ENCODE measurements at places on chromosomes 3 and 15. TPM values are rescaled to one million over a fixed set of nuclear protein-coding genes. Genes with fewer than 3 reads are reported as not detected.

DNA sequence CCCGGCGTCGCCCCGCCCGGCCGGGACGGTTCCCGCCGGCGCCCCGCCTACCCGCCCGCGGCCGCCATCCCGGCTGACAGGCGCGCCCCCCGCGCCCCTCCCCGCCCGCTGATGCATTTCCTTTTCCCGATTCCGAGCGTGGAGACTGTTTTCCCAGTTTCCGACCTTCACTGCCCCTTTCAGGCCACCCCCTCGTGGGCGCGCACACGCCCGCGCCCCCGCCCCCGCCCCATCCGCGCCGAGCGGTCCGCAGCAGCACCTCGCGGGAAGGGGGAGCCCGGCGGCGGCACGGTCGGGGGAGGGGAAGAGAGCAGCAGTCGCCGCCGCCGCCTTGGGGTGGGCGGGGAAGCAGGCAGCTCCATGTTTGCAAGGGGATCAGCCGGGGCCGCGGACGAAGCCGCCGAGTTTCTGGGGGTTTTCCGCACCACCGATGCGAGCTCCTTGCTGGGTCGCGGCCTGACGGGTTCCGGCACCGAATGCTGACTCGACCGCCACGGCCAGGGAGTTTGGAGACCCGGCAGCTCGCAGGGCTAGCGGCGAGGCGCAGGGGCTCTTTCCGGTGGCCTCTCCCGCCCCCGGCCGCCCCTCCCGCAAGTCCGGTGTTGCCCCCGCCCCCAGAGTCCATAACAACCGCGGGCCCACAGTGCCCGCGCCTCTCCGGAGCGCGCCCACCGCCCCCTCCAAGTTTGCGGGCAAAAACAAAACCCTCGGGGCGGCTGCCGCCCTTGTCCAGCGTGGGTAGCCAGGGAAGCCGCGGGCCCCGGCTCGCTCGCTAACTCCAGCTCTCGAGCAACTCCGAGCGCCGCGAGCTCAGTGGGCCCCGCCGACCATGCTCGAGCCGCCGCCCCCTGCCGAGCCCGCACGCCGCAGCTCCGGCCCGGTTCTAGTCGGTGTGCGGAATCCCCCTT lies 3.2 kb upstream of the SIN3A start:
- H3K27ac ChIP-seq = peak overlapping the region; percentile 58
- no peaks in the 10 kb centered on the region for H3K27me3 ChIP-seq
- DNase-seq = peak; percentile 87
- peak overlapping the region; percentile 93 for H3K4me3 ChIP-seq
- H3K4me1 ChIP-seq = peaks cover 25% of the 10 kb centered on the region
- no peaks in the 10 kb centered on the region for H3K36me3 ChIP-seq

DNA sequence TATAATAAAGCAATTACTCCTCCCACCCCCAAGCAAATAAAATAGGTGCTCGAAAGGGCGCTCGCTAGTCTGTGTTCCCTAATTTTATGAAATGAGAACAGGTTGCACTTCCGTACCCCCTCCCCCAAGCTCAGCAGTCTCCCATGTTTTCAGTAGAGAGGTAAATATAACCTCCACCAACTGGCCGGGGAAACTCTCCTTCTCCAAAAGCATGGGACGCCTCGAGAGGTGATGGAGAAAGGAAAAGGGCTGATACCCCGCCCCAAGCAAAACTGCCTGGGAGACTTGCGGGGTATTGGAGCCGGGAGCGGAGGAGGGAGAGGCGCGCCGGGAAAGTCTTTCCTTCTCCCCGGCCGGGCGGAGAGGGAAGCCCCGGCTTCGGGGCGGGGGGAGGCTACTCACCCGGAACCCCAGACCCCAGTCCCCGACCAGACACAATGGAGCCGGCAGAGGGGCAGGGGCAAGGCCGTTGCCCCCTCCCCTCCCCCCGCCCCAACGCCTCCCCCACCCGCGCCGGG lies 605 bp downstream of the DCUN1D1 start:
- peak; percentile 32 for DNase-seq
- no peaks in the 10 kb centered on the region for H3K36me3 ChIP-seq
- peak overlapping the region; percentile 68 for H3K27ac ChIP-seq
- peak overlapping the region; percentile 71 for H3K4me3 ChIP-seq
- peaks cover 15% of the 10 kb centered on the region for H3K4me1 ChIP-seq
- no peaks in the 10 kb centered on the region for H3K27me3 ChIP-seq

GRCh38 chr3:16207031-16207430 lies 32.6 kb downstream of the GALNT15 start:
- no peaks in the 10 kb centered on the region for H3K27me3 ChIP-seq
- H3K4me1 ChIP-seq = peaks cover 12% of the 10 kb centered on the region
- H3K27ac ChIP-seq = no peak overlapping the region
- peak; percentile 18 for DNase-seq
- no peak overlapping the region for H3K4me3 ChIP-seq

DNA sequence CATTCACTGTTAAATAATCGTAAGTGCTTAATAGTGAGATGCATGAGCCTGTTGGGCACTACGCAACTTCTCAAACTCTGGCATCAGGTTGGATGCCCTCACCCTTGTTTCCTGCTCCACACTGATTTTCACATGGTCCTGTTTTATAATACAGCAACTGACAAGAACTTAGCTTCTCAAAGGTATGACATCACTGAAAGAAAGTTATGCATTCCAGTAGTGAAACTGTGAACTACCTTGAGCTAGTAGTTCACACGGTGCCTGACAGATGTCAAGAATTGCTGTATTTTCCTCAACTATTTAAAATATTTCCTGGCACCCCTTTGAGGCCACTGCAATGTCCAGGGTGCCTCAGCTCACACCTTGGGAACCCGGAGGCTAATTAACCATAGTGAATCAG lies 327.5 kb downstream of the RORA start:
- DNase-seq = no peak
- H3K27me3 ChIP-seq = peaks cover 4% of the 10 kb centered on the region
- H3K27ac ChIP-seq = no peak overlapping the region
- no peak overlapping the region for H3K4me3 ChIP-seq
- no peaks in the 10 kb centered on the region for H3K4me1 ChIP-seq

GRCh38 chr15:51310064-51310463 lies 28.3 kb downstream of the CYP19A1 start:
- DNase-seq = no peak
- no peak overlapping the region for H3K4me3 ChIP-seq
- no peaks in the 10 kb centered on the region for H3K4me1 ChIP-seq
- peaks cover 90% of the 10 kb centered on the region for H3K27me3 ChIP-seq
- no peak overlapping the region for H3K27ac ChIP-seq

- no peaks in the 10 kb centered on the region for H3K27me3 ChIP-seq
- no peak for DNase-seq
- H3K27ac ChIP-seq = no peak overlapping the region
- H3K4me3 ChIP-seq = no peak overlapping the region
- no peaks in the 10 kb centered on the region for H3K36me3 ChIP-seq
Measured at GRCh38 chr3:187473778-187474406, 105.7 kb downstream of the RTP4 start.

DNA sequence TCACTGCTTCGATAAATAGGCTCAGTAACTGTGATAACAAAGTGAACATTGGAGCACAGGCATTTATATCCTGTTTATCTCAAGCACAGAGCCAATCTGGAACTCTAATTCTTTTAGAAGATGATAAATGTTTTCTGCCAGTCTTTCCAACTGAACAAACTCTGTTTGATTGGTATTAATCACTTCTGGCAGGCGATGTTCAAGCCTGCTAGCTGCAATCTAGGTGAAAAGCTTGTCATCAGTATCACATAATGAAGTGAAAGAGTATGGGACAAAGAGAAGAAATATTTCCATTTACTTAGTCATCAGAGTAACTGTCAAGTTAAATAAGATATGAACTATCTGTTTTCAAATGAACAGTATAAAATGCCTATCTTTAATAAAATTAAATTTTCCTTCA lies 577.3 kb downstream of the VGLL3 start:
- no peak for DNase-seq
- no peak overlapping the region for H3K27ac ChIP-seq
- H3K36me3 ChIP-seq = no peaks in the 10 kb centered on the region
- no peaks in the 10 kb centered on the region for H3K27me3 ChIP-seq

DNA sequence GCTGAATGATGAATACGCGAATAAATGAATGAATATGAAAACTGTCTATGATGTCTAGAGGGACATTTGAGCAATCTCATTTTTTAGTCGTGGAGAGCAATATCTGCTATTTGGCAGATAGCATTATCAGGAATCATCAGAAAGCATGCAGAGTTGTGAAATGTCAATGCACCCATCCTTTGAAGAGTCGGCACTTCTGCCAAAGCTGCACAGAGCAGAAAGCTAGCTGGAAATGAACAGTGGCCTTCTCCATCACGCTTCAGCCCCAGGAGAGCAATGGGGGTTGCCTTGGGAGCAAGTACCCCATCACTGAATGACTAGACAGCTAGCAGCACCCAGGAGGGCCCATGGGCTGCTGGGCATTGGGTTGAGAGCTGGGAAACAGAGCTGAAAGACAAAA lies 69.1 kb upstream of the PROK2 start:
- no peak for DNase-seq
- H3K4me1 ChIP-seq = no peaks in the 10 kb centered on the region

- no peak for DNase-seq
- H3K27ac ChIP-seq = no peak overlapping the region
- no peak overlapping the region for H3K4me3 ChIP-seq
- no peaks in the 10 kb centered on the region for H3K4me1 ChIP-seq
- peaks cover 3% of the 10 kb centered on the region for H3K27me3 ChIP-seq
Measured at GRCh38 chr15:70435369-70435768, 328.0 kb downstream of the UACA start.

DNA sequence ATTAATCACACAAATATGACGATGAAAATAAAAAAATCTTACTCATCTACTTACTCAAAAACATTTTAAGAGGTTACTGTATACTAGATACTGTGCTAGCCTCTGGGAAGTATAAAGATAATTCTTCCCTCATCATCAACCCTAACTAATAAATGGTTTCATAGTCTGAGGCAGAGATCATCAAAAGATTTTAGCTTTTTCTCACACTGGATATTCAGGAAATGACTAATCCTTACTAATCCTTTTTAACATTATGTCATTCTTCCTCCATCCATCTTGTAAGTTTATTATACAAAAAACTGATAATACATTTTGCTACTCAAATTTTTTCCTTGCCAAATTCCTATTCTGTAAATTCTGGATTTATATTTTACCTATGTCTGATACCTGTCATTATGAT lies 29.7 kb downstream of the ACAD11 start:
- DNase-seq = peak; percentile 76
- peaks cover 13% of the 10 kb centered on the region for H3K4me1 ChIP-seq
- peaks cover 2% of the 10 kb centered on the region for H3K36me3 ChIP-seq
- no peak overlapping the region for H3K4me3 ChIP-seq

GRCh38 chr3:128254967-128255366 lies 101.7 kb downstream of the EEFSEC start:
- no peak overlapping the region for H3K4me3 ChIP-seq
- no peaks in the 10 kb centered on the region for H3K27me3 ChIP-seq
- no peaks in the 10 kb centered on the region for H3K4me1 ChIP-seq
- DNase-seq = no peak
- H3K36me3 ChIP-seq = no peaks in the 10 kb centered on the region
- no peak overlapping the region for H3K27ac ChIP-seq

DNA sequence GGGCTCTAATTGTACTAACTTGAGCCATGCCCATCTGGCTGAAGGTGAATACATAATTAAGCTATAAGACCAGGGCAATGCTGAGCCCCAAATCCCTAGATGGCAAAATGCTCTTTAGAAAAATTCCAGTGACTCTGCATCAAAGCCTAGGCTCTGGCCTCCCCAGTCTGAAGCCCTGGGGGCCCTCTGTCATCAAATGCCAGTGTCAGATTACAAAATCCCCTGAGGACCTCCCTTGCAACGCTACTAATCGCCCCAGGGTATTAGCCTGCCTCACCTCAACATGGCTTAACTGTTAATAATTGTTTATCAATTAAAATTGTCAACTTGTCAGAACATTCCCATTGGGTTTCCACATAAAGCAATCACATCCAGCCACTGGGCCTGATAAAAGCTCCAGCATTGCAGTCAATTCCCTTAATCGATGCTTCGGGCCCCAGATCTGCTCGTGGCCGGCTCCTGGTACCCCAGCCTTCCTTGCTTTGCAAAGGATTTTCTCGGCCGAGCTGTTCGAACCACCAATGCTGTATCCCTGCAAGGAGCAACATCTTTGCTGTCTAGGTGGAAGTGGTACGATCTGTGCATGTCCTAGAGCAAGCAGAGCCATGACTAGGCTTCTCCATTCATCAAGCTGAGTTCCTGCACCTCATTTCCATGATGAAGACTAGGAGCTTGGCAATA lies 151.7 kb downstream of the MEGF11 start:
- peaks cover 5% of the 10 kb centered on the region for H3K27me3 ChIP-seq
- DNase-seq = no peak
- no peaks in the 10 kb centered on the region for H3K36me3 ChIP-seq
- H3K4me3 ChIP-seq = no peak overlapping the region
- no peaks in the 10 kb centered on the region for H3K4me1 ChIP-seq

DNA sequence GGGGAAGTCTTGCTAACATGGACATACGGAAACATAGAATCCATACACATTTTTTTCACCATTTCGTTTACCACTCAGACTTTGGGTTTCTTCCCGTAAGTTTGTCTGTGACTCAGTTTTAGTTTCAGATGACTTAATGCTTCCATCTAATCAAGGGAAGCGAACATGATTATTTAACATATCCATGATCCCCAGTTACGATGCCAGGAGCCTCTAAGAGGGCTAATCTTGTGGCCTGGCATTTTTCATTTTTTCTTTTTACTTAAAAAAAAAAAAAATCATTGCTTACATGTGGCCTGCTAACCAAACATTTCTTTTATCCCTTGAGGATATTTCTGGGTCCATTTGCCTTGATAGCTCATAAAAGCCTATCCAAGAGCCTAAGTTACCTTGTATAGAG lies 20.2 kb upstream of the PLOD2 start:
- H3K4me1 ChIP-seq = peaks cover 39% of the 10 kb centered on the region
- no peak overlapping the region for H3K27ac ChIP-seq
- no peaks in the 10 kb centered on the region for H3K27me3 ChIP-seq
- H3K4me3 ChIP-seq = no peak overlapping the region
- DNase-seq = no peak
- H3K36me3 ChIP-seq = no peaks in the 10 kb centered on the region

DNA sequence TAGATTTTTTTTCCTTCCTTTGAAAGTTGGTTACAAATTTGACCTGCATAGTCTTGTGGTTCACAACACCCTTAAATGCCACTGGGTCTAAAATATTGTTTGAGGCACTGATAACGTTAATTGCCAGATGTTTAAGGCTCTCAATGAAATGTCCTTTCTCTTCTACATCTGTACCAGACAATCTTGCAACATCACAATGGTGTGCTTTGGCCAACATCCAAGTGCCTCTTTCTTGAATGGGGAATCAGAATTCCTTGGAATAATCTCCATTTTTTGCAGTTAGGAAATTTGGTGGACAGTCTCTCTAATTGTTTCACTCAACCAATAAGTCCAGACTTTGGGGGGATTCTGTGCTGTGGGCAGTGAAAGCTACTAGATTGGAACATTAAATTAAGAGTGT lies 26.0 kb upstream of the PEX5L start:
- no peak overlapping the region for H3K27ac ChIP-seq
- H3K36me3 ChIP-seq = no peaks in the 10 kb centered on the region
- H3K27me3 ChIP-seq = no peaks in the 10 kb centered on the region

Gene POLR2H
- 89.0 TPM for total RNA-seq

Gene MYO1E
- 231 TPM for total RNA-seq

Gene RGMA
- not detected for total RNA-seq

Gene IL16
- total RNA-seq = 2.1 TPM

Gene C3orf38
- total RNA-seq = 17.9 TPM

Gene CCDC39
- not detected for total RNA-seq

Gene PIK3CB
- total RNA-seq = 28.4 TPM

Gene RAB6B
- total RNA-seq = 6.7 TPM

Gene DHFR2
- 2.1 TPM for total RNA-seq

Gene LHFPL4
- total RNA-seq = not detected

Gene ITIH1
- not detected for total RNA-seq

Gene THPO
- total RNA-seq = not detected

Measured in endothelial cell of umbilical vein (primary cell).